Hippocampal formation (tissue), 2 donors: ENCODE measurements at places on chromosomes 11 and 22.

GRCh38 chr11:57490456-57491248 lies 24.9 kb downstream of the SLC43A1 start:
- no peak for DNase-seq

DNA sequence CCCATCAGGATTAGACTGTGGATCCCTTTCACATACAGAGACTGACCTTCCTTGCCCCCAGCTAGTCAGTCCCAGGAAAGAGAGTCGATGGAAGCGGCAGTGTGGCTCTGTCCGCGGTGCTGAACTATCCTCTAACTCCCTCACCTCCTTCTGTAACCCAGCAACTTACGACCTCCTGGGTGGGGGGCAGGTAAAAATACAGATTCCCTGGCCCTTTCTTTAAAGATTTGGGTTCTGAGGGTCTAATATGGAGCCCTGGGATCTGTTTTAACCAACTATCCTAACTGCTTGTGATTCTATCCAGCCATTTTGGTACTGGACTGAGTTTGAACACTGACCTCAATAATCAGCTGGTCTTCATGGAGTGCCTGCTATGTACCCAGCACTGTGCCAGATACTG lies 23.2 kb downstream of the MFNG start:
- no peak for DNase-seq

- DNase-seq, result no peak
Observed at GRCh38 chr11:134656861-134657540, 245.0 kb upstream of the B3GAT1 start.

DNA sequence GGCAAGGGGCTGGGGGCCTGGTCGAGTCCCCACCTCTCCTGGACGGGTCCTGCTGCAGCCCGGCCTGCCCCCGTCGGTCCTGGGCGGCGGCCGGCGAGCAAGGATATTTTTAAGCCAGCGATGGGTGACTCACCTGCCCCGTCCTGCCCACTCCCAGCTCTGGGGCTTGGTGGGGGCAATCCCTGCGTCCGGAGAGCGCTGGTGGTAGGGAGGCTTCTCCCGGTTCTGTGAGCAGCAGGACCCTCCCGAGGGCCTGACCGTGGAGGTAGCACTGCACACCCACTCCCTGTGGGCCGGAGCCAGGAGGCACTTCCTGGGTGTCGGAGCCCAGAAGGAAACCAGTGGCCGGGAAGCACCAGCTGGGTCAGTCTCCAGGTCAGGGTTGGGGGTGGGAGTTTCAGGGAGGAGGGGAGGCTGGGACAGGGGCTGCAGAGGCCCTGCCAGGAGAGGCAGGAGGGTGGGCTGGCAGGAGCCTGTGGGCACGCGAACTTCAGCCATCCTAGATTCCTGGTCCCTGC lies 467 bp downstream of the EPS8L2 start:
- DNase-seq, result no peak

DNA sequence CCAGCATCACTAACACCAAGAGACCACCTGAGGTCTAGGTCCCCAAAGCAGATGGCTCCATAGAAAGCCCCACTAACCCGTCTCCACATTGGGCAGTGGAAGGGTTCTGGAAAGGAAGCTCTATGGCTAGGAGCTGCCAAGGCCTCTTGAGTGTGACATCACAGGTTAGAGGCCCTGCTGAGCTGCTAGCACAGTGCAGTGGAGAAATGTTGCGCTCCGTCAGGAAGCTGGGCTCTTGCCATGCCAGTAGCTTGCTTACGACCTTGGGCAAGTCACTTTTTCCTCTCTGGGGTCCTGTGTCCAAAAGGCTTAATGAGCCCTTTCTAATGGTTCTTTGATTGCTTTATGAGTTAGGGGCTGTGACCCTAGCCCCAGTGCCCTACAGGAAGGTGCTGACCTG lies 10.6 kb downstream of the PIK3IP1 start:
- no peak for DNase-seq

GRCh38 chr11:3106736-3107524 lies 49.7 kb upstream of the CARS1 start:
- no peak for DNase-seq

DNA sequence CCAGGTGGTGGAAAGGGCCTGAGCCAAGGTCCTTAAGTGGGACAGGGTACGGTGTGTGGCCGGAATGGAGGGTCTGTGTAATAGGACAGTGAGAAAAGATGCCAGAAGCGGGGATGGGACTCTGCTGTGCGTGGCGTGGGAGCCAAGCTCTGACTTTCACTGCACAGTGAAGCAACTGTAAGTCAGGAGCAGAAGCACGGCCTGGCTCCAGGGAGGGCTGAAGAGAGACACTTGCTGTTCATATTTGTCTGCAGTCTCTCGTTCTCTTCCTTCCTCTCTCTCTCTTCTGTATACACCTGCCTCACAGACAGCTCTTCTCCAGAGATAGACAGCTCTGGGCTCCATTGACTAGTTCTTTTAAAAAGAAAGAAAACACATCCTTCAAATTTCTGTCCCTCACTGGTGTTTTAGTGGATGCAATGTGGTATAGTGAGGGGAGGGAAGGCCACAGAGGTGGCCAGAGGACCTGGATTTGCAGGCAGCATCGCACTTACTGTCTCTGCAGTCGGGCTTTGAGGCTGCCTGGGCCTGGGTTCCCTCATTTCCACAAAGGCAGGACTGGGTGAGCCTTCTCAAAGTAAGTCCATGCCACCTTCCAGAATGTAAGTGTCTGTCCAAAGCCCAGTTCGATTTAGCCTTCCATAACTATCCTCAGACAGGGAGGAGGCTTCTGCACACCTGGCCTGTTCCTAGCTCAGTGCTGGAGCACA lies 2.1 kb downstream of the IL17RA start:
- no peak for DNase-seq

DNA sequence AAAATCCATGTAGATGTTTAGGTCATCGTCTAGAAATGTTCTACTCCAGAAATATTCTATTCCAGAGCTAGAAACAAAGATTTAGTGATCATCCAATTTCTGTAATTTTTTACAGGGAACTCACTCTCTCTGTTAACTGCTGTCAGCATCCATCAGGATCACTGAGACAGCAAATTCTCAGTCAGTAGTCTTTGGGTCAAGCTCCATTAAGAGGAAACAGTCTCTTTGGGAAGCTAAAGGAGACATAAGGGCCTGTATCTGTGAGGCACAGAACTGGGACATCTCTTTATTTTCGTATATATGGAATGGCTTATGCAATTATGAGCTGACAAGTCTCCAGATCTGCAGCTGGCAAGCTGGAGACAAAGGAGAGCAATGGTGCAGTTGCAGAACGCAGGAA lies 48.3 kb downstream of the PIK3C2A start:
- no peak for DNase-seq

DNA sequence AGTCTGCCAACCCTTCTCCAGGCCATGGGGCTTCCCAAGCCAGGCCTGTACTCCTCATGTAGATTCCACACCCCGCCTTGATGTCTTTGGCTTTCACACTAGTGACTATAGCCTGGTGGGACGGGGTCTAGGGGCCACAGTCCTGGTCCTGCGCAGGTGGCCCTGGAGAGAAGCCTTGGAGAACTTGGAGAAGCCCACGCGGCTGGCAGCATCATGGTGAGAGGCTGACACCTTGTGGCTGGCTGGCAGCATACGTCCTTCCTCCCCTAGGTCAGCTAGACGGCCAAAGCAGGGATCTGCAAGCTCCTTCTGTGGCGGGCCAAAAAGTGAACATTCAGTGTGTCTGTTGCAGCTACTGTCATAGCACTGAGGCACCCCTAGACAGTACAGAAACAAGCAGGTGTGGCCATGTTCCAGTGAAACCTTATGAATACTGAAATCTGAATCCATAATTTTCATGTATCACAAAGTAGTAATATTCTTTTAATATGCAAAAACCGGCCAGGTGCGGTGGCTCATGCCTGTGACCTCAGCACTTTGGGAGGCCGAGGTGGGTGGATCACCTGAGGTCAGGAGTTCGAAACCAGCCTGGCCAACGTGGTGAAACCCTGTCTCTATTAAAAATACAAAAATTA lies 42.0 kb downstream of the FAM83F start:
- DNase-seq, result peak; percentile 28

DNA sequence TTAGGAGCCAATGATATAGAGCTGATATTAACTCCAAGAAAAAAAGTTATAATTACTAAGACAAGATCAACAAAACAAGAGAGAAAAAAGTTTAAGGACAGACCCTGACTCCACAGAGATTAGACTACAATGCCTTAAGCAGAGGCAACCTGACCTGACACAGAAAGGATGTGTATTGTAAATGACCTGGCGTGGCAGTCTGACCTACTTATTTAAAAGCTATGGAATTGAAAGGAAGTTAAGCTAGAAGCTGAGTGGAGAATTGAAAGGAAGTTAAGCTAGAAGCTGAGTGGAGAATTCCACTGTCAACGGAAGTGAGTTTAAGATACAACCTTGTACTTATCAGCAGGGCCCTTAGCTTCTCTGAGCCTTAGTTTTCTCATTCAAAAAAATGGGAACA lies 885.4 kb downstream of the OPCML start:
- no peak for DNase-seq

DNA sequence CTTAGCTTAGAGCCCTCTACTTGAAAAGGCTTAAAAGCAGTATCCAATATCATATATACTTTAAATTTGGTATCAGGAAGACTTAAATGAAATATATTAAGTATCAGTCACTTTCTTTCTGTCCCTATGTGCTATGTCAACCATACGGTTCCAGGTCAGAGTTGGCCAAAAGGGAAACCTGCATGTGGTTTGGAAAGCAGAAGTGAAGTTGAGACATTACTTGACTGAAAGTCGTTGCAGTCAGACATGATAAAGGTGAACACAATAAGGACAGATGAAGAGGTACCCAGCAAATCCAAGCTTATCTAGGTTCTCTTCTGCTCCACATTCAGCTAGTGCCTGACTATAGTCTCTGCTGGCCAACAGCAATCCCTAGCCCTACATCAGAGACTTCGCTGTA lies 336.8 kb downstream of the KCNA4 start:
- no peak for DNase-seq

DNA sequence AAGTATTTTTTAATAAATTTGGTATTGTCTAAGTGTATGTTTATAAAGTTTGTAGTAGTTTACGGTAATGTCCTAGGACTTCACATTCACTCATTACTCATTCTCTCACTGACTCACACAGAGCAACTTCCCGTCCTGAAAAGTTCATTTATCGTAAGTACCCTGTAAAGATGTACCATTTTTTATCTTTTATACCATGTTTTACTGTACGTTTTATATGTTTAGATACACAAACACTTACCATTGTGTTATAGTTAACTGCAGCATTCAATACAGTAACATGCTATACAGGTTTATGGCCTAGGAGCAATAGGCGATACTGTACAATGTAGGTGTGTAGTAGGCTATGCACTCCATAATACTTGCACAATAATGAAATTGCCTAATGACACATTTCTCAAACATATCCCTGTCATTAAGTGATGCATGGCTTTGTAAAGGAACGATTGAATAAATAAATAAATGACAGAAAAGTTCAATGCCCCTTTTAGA lies 12.5 kb upstream of the CARD18 start:
- no peak for DNase-seq

GRCh38 chr11:1076061-1076665 lies 1.5 kb downstream of the MUC2 start:
- DNase-seq, result no peak

- no peak for DNase-seq
Observed at GRCh38 chr11:102994105-102994504, 38.6 kb upstream of the MMP13 start.
